ENCODE measurements at places on chromosomes 4 and X.

DNA sequence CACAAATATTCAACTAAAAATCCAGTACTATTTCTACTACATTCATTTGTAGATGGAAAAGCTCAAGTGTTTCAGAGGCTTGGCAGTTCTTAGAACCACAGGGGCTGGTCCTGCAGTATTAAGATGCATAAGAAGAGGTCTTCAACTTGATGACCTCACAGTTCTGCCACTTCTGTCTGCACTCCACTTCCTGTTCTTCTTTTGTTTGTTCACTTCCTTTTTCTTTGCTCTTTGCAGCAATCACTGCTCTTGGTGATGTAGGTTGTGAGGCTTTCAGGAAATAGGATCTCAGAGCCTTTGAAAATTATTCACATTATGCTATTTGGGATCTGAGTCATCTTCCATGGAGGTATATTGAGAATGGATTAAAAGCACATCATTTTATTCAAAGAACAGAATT is 602.0 kb upstream of the CPEB2 start:
- DNase-seq = no peak

DNA sequence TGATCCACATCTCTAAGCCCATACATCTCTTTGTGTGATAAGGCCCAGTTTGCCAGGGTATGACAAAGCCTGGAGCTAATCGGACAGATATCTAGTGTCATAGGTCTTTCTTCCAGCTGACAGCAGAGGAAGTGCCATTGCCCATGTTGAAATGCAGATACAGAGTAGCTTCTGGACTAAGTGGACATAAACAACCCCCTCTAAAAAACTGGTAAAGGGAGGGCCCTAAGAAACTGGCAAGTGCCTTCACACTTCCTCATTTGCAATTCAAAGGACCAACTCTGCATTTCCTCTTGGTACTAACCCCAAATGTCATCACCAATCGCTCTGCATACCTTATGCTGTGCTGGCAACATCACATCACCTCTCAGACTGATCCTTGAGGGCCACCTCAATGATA is 20.8 kb downstream of the ARHGEF6 start:
- DNase-seq = no peak

GRCh38 chrX:120297923-120298322 is 13.3 kb downstream of the TMEM255A start:
- no peak for DNase-seq

- no peak for DNase-seq
These were observed 30.8 kb downstream of the GAK start for GRCh38 chr4:901192-901910.

DNA sequence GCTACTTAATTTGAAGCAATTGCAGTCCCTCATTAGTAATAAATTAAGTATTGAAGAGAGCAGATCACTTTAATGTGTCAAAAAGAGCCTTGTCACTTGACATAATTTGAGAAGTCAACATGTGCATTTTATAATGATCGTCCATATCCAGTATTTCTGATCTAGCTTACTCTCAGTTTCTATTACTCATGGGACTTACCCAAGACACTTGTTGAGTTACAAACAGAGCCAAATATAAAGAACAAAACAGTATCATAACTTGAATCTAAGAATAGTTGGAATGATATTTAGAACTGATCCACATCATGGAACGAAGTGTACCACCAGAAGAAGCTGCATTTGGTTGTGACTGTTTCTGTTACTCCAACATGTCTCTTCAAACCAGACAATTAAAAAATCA is 54.7 kb downstream of the SLITRK4 start:
- DNase-seq = no peak

DNA sequence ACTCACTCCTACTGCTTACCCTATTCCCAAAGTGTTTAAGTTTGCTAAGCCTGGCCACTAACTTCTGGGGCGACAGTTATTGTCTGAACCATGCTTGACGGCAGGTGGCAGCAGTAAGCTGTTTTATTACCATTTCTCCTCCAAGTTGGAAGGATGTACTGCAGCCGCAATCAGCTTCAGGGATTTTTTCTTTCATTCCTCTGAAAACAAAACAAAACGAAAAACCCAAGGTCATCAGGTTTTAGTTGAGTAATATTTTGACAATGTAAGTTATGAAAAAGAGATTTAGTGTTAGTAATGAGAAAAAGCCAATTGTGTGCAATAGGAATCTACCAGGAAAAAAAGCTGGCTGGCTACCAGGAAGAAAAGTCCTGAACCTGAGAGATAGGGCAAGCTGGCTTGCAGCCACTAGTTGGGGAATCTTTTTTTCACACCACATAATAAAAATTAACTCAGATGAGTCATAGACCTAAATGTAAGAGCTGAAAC is 13.2 kb upstream of the RAB9B start:
- DNase-seq = no peak

- no peak for DNase-seq
These were observed 113.8 kb upstream of the PUDP start for GRCh38 chrX:7261672-7262332.

- DNase-seq = no peak
These were observed 1704.8 kb downstream of the STIM2 start for GRCh38 chr4:28565396-28565795.

GRCh38 chr4:93671093-93671492 is 157.5 kb upstream of the ATOH1 start:
- no peak for DNase-seq

- DNase-seq = no peak
These were observed 61.3 kb upstream of the NFKB1 start for GRCh38 chr4:102439812-102440211.
